Stimulated activated CD4-positive, alpha-beta T cell treated with anti-CD3 and anti-CD28 coated beads, Interleukin-12 subunit alpha, Interleukin-12 subunit beta, amount 100 ng/mL, for 48 hours (primary cell): ENCODE measurements at places on chromosomes 3 and 15.

- DNase-seq, result no peak
Observed at GRCh38 chr3:122366379-122366749, 16.7 kb downstream of the MIX23 start.

- no peak for DNase-seq
Observed at GRCh38 chr3:144524531-144524930, 552.9 kb downstream of the DIPK2A start.

DNA sequence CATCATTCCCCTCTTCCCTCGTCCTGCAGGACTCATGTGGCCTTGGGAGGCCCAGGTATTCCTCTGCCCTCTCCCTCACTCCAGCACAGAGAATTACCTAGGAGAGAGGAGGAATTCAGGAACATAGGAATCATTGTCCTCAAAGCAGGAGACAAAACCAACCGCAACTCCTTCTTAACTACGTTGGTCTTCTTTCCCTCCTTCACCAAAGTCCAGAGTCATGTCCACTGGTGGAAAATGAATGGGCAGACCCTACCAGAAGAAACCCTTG is 55.0 kb upstream of the SKOR1 start:
- no peak for DNase-seq

DNA sequence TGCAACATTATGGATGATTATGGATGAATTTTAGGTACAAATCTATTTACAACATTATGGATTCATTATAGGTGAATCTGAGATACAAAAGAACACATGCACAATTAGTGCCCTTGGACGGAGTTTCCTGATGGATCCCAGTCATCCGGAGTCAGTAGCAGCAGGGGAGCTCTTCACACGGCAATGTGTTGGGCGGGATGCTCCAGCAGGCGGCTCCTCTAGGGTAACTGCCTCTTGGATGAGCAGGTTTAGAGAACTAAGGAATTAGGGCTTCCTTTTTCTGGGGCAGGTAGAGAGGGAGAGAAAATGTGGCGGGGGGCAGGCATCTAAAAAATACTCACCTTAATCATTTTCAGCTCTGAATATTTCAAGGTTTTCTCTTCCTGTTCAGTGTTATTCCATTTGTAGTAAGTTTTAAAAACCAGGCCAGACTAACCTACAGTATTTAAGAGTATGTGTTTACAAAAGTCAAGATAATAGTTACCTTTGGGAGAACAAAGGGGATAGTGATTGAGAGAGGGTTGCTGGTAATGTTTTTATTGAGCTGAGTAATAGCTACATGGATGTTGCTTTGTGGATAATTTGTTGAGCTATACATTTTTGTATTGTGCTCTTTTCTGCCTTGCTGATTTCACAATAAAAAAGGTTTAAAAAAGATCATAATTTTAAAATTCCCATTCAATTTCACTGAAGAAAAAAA is 27.4 kb upstream of the GOLM2 start:
- DNase-seq, result no peak

- no peak for DNase-seq
Observed at GRCh38 chr15:66006986-66007385, 137.7 kb downstream of the RAB11A start.

DNA sequence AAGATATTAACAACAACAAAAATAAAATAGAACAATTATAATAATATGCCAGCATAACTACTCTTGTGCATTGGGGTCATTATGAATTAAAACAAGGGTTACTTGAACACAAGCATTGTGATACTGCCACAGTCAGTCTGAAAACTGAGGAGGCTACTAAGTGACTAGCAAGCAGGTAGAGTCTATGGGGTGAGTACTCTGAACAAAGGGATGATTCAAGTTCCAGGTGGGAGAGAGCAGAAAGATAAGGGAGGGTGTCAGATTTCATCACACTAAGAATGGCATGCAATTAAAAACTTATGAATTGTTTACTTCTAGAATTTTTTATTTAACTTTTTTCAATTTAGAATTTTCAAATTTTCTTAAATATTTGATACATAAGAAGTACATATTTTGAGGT is 754.4 kb upstream of the GOLIM4 start:
- DNase-seq, result no peak

DNA sequence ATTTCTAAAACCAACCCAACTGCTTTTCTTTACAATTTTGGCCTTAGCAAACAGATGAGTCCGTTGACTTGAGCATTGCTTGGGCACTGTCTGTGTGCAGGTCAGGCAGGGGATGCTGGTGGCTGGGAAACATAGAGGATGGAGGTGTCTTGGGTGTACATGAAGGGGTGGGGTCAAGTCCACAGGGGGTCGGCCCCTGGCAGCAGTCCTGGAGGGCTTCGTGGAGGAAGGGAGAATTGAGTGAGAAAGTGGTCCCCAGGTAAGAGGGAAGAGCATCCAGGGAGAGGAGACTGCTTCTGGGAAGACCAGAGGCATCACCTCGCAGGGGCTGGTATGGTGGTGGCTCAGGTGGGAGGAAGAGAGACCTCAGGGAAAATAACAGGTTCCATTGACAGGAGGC is 144.8 kb downstream of the TJP1 start:
- no peak for DNase-seq

DNA sequence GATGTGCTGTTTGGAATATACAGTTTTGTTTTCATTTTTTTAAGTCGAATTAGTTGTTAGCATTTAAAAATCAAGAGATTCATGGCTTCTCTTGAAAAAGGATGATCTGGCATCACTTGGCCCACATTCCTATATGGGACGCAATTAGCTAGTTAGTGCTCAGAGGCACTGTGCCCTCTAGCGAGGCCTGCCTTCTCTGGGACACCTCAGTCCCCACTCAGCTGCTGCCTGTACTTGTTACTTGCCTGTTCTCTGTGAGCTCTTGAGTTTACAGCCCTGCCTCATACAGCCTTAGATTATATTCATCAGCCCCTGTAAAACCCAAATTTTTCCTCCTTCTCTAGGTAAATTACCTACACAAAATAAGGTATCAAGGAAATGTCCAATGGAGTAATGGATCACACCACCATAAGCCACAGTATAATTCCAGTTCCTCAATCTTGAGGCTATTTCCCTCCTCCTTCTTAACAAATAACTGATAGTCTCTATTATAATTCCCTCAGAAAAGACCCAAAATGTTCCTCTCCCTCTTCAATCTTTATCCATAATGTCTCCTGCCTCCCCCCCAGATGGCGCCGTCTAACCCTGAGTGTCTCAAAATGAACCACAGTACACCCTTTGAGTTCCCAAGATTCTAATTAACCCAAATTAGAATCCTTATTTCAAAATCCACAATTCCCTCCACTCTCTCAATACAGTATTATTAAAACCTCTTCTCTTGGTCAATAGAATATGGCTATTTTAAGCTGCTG is 2.7 kb downstream of the ZMAT3 start:
- DNase-seq, result peak; percentile 30

DNA sequence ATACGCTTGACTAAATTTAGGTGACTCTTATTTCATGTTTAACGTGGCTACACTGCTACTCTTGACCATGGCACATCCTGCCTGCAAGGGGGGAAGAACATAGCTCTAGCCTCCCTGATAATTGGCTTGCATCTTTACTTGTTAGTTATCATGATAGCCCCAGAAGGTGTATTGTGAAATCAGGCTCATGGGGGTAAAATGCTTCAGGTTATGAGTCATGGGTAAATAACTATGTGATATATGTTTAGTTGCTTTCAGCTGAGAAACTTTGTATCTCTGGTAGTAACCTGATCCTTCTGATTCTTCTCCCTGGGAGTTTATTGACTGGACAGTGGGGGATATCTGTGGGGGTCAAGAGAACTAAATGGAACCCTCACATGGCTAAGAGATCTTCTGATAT is 660.8 kb upstream of the UBE2E2 start:
- no peak for DNase-seq

GRCh38 chr15:63672369-63672768 is 75.2 kb downstream of the FBXL22 start:
- no peak for DNase-seq

- no peak for DNase-seq
Observed at GRCh38 chr15:39320886-39321285, 260.0 kb upstream of the THBS1 start.

- DNase-seq, result no peak
Observed at GRCh38 chr3:126450744-126451143, 24.9 kb downstream of the ZXDC start.

- DNase-seq, result no peak
Observed at GRCh38 chr3:127497676-127498075, 92.9 kb downstream of the TPRA1 start.

DNA sequence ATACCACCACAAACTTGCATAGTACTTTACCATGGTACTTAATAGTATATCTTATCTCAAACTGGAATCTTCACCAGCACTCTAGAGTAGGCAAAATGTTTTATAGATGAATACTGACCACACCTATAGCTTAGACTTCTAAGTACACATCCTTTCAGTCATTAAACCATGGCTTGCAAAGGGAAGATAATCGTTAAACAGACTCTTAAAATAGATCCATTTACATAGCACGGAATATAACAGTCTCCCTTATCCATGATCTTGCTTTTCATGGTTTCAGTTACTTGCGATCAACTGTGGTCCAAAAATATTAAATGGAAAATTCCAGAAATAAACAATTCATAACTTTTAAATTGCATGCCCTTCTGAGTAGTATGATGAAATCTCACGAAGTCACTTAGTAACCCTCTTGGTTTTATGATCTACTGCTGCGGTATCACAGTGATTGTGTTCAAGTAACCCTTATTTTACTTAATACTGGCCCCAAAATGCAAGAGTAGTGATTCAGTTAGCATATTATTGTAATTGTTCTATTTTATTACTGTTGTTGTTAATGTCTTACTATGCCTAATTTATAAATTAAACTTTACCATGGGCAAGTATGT is 111.4 kb downstream of the HERC1 start:
- no peak for DNase-seq

DNA sequence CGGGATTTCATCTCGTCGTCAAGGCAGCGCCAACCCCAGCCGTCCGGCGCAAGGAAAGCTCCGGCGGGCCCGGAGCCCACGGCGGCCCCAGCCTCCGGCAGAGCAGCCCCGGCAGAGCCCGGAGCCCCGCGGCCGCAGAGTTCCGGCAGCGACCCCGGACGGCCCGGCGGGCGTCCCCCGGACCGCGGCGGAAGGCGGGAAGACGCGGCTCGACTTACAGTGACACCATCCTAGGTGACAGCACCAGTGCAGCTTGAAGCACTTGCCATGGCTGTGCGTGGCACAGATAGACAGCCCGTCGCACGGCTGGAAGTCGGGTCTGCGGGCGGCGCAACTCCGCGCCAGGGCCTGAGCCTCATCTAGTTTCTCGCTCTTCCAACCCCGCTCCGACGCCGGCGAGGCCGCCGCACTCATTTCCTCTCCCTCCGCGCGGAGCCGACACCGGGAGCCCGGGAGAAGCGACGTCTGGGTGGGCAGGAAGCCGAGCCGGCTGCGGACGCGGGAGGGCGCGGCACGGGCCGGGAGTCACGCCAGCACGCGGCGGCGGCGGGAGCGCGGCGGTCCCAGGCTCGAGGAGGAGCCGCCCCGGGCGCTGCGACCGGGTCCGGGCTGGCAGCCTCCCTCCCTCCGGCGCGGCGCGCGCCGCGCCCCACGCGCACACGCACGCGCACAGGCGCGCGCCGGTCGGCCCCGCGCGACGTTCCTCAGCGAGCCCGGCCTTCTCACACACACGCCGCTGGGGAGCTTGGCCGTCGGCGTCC is at the start of gene C3orf70:
Gene C3orf70, minus strand, starts transcription at position 651 of the 761 bp plus-strand sequence. Its CDS starts 237 bp downstream, at position 414.
- DNase-seq, result no peak

DNA sequence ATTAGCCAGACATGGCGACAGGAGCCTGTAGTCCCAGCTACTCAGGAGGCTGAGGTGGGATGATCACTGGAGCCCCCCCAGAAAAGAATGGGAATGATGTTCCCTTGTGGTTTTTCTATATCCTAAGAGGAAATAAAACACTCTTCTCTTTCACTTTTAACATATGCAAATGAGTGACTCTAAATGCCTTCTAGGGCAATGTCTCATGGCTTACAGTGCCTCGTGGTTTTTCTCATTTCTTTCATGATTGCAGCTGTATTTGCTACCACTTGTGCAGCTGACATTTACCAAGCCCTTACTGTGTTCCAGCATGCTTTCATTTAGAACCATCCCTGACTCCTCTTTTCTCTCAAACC is 26.4 kb downstream of the STOML1 start:
- no peak for DNase-seq

DNA sequence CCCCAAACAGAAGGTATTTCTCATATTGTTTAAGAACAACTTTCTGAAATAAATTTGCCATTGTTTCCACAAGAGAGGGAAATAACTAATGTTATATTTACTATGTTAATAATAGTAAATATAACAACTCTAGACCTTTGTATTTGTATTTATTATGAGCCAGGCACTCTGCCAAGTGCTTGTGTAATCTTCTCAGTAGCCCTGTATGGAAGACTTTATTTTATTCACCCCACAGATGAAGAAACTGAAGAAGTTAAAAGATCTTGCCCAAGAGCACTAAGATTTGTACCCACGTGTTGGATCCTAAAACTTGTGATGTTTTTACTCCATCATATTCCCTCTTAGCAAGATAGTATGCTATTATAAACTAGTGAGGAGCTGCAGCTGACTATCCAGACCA is 12.0 kb upstream of the GNB4 start:
- DNase-seq, result no peak
